ENCODE measurements at places on chromosomes 6 and 20. TPM values are rescaled to one million over a fixed set of nuclear protein-coding genes. Genes with fewer than 3 reads are reported as not detected.

DNA sequence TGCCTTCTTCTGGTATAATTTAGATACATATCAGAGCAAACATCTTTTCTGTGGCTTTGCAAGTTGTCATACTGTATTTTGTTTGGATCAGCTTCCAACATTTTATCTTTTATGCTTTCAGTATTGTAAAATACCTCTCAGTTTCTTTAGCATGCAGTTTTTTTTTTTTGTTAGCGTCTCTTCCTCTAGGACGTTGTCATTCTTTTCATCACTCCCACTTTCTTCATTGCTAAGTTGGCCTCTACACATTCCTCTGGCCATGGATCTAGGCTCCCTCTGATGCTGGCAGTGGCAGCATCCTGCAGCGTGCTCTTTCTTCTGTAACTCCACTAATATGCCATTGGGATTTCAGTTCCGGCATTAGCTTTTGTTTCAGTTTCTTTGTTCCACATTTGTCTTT lies 21.7 kb downstream of the RPRD1B start:
- peaks cover 8% of the 10 kb centered on the region for H3K36me3 ChIP-seq
- H3K27ac ChIP-seq = no peak overlapping the region
- no peak for DNase-seq
- H3K4me3 ChIP-seq = no peak overlapping the region

DNA sequence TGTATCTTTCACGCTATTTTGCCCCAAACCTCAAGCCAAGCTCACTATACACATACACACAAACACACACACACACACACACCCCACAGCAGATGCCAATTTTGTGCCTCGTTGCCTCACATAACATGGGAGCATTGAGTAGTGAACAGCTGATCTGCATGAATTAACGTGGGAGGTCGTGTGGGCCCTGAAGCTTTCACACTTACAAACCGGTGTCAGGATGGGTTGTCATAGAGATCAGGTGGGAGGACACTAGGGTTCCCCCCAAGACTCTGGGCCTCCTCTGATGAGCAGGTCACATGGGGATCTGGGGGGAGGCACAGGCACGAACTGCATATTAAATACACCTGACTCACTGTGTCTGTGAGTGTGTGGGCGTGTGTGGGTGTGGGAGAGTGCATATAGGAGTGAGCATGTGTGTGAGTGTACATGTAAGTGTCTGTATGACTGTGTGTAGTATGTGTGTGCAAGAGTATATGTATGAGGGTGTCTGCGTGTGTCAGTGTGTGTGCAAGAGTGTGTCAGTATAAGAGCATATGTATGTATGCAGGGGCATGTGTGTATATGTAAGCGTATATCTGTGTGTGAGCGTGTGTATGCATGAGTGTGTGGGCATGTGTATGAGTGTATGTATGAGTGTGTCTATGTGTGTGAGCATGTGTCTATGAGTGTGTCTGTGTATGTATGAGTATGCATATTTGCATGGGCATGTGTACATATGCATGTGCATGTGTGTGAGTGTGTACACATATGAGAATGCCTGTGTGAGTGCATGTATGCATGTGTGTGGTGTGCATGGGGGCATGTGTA lies 370.4 kb downstream of the PREX1 start:
- H3K27me3 ChIP-seq = no peaks in the 10 kb centered on the region
- H3K4me1 ChIP-seq = no peaks in the 10 kb centered on the region
- H3K36me3 ChIP-seq = no peaks in the 10 kb centered on the region
- H3K27ac ChIP-seq = no peak overlapping the region
- DNase-seq = no peak

- no peak for DNase-seq
- H3K4me3 ChIP-seq = no peak overlapping the region
- H3K36me3 ChIP-seq = no peaks in the 10 kb centered on the region
- H3K27ac ChIP-seq = no peak overlapping the region
- no peaks in the 10 kb centered on the region for H3K4me1 ChIP-seq
Measured at GRCh38 chr20:11090751-11091150, 417.0 kb upstream of the JAG1 start.

- H3K27ac ChIP-seq = no peak overlapping the region
- DNase-seq = no peak
- no peak overlapping the region for H3K4me3 ChIP-seq
- no peaks in the 10 kb centered on the region for H3K4me1 ChIP-seq
Measured at GRCh38 chr6:164661716-164662115, 647.7 kb downstream of the C6orf118 start.

- H3K36me3 ChIP-seq = no peaks in the 10 kb centered on the region
- H3K27ac ChIP-seq = no peak overlapping the region
- H3K4me3 ChIP-seq = no peak overlapping the region
- no peaks in the 10 kb centered on the region for H3K4me1 ChIP-seq
Measured at GRCh38 chr20:39289316-39289715, 327.2 kb downstream of the DHX35 start.

GRCh38 chr6:33837971-33838665 lies 34.3 kb upstream of the MLN start:
- no peaks in the 10 kb centered on the region for H3K27me3 ChIP-seq
- H3K27ac ChIP-seq = no peak overlapping the region
- no peaks in the 10 kb centered on the region for H3K4me1 ChIP-seq

GRCh38 chr20:7015257-7015656 lies 247.8 kb downstream of the BMP2 start:
- H3K36me3 ChIP-seq = no peaks in the 10 kb centered on the region
- H3K4me3 ChIP-seq = no peak overlapping the region
- H3K27ac ChIP-seq = no peak overlapping the region
- no peaks in the 10 kb centered on the region for H3K4me1 ChIP-seq

DNA sequence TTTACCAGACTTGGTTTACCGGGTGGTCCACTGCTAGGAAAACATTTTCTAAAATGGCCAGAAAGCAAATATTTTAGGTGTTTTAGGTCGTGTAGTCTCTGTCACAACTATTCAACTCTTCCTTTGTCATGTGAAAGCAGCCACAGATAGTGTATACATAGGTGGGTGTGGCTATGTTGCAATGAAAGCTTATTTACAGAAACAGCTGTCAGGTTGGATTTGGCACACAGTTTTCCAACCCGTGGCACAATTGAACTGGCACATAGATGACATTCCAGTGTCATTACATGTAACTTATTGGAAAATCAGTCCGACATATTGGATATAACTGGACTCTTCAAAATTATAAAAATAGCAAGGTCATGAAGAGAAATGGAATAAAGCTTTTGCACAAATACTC lies 68.9 kb upstream of the KCNQ5 start:
- no peaks in the 10 kb centered on the region for H3K27me3 ChIP-seq
- no peaks in the 10 kb centered on the region for H3K36me3 ChIP-seq
- H3K27ac ChIP-seq = no peak overlapping the region
- DNase-seq = no peak
- no peaks in the 10 kb centered on the region for H3K4me1 ChIP-seq
- no peak overlapping the region for H3K4me3 ChIP-seq

GRCh38 chr6:49775043-49775442 lies 12.0 kb downstream of the PGK2 start:
- no peak overlapping the region for H3K4me3 ChIP-seq
- H3K36me3 ChIP-seq = no peaks in the 10 kb centered on the region
- H3K4me1 ChIP-seq = no peaks in the 10 kb centered on the region
- no peaks in the 10 kb centered on the region for H3K27me3 ChIP-seq
- no peak overlapping the region for H3K27ac ChIP-seq
- no peak for DNase-seq

DNA sequence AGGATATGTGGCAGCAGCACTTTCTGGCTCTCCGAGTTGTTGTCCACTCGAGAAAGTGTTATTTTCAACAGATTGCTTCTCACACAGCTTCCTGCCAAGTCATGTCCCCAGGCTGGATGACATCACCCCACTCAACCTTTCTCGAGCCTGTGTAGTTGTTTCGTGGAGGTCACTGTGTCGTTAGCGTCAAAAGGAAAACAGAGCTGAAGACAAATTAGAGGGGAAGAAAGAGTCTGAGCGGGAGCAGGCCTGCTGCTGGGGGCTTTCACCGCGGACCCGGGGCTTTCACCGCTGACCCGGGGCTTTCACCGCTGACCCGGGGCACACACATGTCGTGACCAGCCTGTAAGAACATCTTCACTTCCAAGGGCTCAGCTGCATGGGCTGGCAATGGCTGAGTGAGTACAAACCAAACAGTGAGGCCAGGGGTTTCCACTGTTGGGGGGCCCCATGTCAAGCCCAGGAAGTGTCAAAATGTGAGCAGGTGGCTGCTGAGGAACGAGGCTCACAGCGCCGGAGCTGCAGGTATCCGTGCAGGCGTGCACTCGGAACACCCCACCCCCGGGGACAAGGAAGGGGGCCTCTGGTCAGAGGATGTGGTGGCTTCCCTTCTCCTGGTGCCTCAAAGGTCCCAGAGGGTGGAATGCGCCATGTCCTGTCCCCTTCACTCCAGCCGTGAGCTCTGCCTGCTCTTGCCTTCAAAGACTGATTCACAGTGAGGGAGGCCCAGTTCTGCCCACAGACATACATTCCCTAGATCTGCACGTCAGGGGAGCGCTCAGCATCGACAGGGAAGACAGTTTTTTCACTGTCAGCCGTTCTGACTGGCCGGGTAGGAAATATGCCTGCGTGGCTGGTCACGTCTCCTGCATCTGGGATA lies 365.9 kb downstream of the TAF4 start:
- H3K27me3 ChIP-seq = no peaks in the 10 kb centered on the region
- H3K36me3 ChIP-seq = no peaks in the 10 kb centered on the region
- no peak overlapping the region for H3K27ac ChIP-seq
- H3K4me1 ChIP-seq = no peaks in the 10 kb centered on the region
- no peak for DNase-seq
- H3K4me3 ChIP-seq = no peak overlapping the region

DNA sequence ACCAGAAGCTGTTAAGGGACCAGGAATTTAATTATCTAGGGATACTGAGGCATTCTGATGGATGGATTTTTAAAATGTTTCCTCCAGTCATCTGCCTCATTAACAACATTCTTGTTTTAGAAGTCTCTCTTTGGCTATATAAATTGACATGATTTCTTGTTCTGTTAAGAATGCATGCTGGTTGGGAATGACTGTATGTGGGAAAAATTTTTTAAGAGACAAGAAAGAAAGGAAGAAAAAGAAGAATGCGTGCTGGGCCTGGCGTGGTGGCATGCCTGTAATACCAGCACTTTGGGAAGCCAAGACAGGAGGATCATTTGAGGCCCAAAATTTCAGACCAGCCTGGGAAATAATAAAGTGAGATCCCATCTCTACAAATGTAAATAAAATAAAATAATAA lies 203.6 kb downstream of the GJA1 start:
- no peak overlapping the region for H3K27ac ChIP-seq
- DNase-seq = no peak
- no peaks in the 10 kb centered on the region for H3K36me3 ChIP-seq
- H3K4me1 ChIP-seq = no peaks in the 10 kb centered on the region
- H3K27me3 ChIP-seq = no peaks in the 10 kb centered on the region

GRCh38 chr20:1702855-1703254 lies 45.3 kb upstream of the SIRPG start:
- H3K4me1 ChIP-seq = no peaks in the 10 kb centered on the region
- DNase-seq = no peak
- H3K4me3 ChIP-seq = no peak overlapping the region
- no peaks in the 10 kb centered on the region for H3K36me3 ChIP-seq
- no peaks in the 10 kb centered on the region for H3K27me3 ChIP-seq

GRCh38 chr20:19473922-19474286 lies 261.5 kb downstream of the SLC24A3 start:
- H3K27ac ChIP-seq = no peak overlapping the region
- H3K27me3 ChIP-seq = no peaks in the 10 kb centered on the region
- H3K4me3 ChIP-seq = no peak overlapping the region
- no peak for DNase-seq
- no peaks in the 10 kb centered on the region for H3K4me1 ChIP-seq
- H3K36me3 ChIP-seq = no peaks in the 10 kb centered on the region

DNA sequence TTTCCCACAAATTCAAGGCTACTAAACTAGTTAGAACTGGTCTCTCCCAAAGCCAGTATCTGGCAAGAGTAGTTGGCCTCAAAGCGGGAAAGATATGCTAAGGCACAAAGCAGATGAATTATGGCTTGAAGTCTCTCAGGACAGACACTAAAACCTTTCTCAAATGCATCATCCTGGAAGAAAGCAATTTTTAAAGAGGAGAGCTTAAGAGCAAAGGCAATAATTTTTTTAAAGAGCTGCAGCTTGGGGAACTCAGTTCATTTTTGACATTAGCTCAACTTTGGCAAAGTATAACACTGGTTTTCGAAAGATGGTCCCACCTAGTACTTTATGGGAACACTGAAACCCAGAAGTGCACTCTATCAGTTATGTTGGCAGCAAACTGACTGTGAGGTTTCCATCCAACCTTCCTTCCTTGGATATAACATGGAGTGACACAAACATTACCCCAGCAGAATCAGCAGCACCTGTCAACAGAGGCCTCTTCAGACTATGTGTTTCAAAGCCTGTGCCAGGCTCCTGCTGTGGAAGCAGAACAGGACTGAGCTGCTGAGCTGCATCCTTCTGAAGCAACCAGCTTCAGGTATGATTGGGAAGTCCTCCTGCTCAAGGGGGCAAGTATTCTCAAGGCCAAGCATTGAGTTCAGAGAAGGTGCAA lies 852.3 kb upstream of the HS3ST5 start:
- H3K4me3 ChIP-seq = no peak overlapping the region
- H3K4me1 ChIP-seq = no peaks in the 10 kb centered on the region
- DNase-seq = no peak
- no peaks in the 10 kb centered on the region for H3K27me3 ChIP-seq
- no peak overlapping the region for H3K27ac ChIP-seq

- no peaks in the 10 kb centered on the region for H3K36me3 ChIP-seq
- no peak for DNase-seq
- no peaks in the 10 kb centered on the region for H3K27me3 ChIP-seq
- no peak overlapping the region for H3K27ac ChIP-seq
- no peaks in the 10 kb centered on the region for H3K4me1 ChIP-seq
Measured at GRCh38 chr6:77883851-77884250, 231.0 kb downstream of the MEI4 start.

The RBBP9 gene
- 17.7 TPM for total RNA-seq

The RNF182 gene
- total RNA-seq = 0.36 TPM

The NKAIN4 gene
- not detected for total RNA-seq

The C2 gene
- 20.8 TPM for total RNA-seq

The SCRT2 gene
- total RNA-seq = not detected

The TAAR6 gene
- total RNA-seq = not detected

The SYS1 gene
- 25.0 TPM for total RNA-seq

The ACAT2 gene
- 16.5 TPM for total RNA-seq

The JARID2 gene
- total RNA-seq = 13.0 TPM

All from aorta (tissue), 5 donors.